NCI-H1417 treated with DMSO at 0.1 percent for 48 hours (cell line): ENCODE measurements at places on chromosomes 3 and 15.

GRCh38 chr3:52299247-52299878 is 11.7 kb downstream of the GLYCTK start:
- DNase-seq: no peak

GRCh38 chr3:105162448-105162847 is 204.3 kb upstream of the ALCAM start:
- no peak for DNase-seq

DNA sequence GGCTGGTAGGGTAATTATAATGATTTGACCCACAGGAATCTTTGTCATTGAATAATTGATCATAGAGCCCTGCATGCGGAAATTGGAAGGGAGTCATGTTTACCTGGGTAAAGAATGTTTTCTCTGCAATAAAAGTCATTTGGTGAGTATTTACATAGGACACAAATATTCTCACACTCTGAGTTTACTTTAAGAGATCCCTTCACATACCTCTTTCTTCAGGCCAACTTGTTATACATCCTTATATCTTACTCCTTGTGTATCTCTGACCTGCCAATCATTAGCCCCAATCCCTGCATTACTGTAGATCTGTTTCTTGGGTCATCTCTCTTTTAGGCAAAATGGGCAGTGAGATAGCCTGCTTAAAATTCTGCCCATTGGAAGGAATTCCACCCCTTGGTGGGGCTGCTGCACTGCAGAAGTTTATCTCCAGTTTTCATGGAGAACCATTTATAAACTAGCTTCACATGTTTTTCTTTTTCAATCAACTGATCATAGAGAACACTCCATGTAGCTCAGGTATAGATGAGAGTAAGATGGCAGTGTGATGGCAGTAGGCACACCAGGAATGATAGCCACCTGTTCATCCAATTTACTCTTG is 46.2 kb downstream of the ILDR1 start:
- no peak for DNase-seq

DNA sequence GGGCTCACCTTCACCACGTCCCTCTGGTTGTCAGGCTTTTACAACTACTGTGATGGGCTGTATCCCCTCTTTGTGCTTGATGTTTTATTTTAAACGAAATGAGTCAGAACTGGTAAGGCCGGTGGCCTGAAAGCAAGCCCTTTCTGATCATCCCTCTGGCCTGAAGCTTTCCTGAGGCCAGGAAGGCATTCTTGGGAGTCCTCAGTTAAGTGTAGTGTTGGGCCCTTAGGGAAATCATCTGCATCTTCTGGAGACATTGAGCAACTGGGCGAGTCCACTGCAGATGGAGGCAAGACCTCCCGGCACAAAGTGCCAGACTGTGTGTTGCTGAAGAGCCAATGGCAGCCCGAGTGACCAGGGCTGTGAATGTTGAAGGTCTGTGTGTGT is 33.0 kb upstream of the AMOTL2 start:
- no peak for DNase-seq

DNA sequence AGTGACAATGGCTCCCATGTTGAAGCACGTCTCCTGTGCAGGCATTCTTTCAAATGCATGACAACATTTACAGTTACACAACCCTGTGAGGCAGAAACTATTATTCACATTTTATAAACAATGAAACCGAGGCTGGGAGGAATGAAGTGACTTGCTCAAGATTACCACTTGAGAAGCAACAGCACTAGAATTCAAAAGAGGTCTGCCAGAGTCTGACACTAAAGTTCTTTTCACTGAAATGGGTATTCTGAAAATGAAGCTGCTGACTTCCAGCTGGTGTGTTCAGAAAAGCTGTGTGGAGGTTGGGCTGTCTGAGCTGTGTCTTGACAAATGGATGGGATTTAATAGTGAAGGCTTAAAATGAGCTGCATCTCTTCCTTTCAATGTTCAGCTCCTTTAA is 104.4 kb downstream of the THSD4 start:
- DNase-seq: no peak

DNA sequence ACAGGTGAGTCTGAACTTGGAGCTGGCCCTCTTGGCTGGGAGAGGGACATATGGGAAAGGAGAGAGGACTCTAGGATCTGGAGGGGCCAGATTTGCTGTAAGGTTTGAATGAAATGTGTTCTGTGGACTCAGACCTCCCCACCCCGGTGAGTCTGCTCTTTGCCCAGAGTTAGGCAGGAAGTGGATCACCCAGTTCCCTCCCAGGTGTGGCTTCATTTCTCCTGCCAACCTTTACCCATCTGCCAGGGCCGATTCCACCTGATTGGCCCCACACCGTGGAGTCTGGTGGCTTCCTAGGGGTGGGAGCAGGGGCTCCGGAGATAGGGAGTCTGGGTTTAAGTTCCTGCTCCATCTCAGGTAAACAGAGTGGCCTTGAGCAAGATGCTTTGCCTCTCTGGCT is 25.5 kb downstream of the CD276 start:
- DNase-seq: no peak

GRCh38 chr3:176661432-176661964 is 535.8 kb downstream of the TBL1XR1 start:
- DNase-seq: no peak

GRCh38 chr15:81789403-81789802 is 256.4 kb downstream of the MEX3B start:
- DNase-seq: no peak

DNA sequence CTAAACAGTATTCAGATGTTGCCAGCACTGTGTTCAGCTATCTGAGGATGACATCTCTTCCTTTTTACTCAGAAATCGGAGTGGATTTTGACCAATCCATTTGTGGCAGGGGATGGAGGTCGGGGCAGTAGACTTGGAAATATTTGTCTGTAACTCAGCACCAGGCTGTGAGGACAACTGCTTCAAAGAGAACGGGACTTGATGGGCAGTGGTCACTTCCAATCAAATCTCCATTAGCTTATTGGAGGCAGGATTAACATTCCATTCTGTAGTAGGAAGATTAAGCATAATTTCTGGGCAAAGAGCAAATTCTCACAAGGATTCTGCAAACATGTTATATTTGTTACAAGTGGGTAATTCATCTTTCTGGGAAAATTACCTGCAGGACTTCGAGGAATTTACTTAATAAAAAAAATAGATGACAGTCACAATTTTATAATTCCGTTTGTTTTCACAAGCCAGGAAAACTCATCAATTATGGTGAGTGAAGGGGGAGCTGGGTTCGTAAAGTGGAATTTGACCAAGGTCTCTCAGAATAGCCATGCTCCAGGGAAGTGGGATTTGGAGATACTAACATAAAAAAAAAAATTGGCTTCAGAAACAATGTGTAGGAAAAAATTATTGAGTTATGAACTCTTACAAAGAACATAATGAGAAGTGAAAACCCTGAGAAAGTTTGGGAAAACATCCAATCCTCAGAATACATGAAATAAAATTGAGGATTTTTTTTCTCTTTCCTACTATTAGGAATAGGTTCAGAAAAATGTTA is 18.1 kb downstream of the CRABP1 start:
- DNase-seq: no peak

GRCh38 chr3:140627756-140628155 is 50.1 kb upstream of the TRIM42 start:
- DNase-seq: no peak

DNA sequence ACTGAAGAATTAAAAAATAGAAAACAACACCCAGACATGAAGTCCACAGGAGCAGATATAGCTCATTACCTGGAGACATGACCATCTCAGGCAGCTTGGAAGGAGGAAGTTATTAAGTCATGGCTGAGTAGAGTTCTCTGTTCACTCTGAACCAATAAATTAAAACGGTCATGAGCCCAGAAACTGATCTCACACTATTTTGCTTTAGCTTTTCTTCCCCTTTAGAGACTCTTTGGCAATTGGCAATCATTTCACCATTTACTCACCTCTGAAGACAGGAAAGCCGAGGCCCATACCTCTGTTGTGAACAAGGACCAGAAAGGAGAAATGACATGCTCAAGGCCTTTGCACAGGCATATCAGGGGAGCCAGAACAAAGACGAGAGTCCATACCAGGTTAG is 26.6 kb downstream of the CLDN18 start:
- no peak for DNase-seq

DNA sequence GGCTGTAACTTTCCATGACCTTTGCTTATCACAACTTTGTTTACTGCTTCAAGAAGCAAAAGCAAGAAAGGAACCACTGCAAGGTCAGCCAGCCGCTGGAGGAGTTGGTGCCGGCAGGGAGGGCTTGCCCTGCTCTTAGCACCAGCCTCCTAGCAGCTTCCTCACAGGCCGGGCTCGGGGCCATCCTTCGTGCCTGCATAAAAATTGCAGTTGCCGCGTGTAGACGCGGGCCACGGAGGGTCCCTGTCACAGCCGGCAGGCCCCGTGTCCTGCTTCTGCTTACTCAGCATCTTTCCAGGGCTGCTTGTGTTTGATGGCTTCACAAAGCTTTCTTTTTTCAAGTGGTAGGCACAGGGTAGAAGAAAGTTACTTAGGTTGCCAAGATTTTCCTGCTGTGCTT is 84.4 kb downstream of the PGPEP1L start:
- no peak for DNase-seq

- DNase-seq: no peak
Measured at GRCh38 chr3:13145131-13145825, 72.0 kb upstream of the IQSEC1 start.

DNA sequence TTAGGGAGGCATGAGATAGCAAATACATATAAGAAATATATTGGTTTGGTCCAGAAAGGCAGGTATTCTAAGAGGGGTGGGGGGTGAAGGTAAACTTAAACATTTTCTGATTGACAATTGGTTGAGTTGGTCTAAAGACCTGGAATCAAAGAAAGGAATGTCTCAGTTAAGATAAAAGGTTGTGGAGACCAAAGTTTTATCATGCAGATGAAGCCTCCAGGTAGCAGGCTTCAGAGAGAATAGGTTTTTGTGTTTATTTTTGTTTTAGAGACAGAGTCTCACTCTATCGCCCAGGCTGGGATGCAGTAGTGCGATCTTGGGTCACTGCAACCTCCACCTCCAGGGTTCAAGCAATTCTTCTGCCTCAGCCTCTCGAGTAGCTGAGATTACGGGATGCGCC is 80.5 kb downstream of the NPAP1 start:
- no peak for DNase-seq

DNA sequence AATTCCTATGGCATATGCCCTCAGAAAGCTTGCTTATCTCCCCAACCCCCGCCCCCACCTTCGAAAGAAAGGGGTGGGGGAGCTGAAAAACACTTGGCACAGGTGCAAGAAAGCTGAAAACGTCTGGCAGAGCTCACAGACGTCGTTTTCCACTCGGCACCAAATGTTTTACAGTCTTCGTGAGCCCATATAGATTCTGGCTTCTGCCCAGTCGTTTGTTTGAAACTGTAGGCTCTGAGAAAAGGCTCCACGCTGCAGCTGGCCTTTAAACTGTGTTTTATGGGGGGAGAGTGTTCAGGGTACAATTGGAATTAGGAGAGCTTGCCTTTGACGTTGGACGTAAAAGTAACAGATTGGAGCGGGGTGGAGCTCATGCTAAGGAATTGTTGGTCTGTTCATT is 130.3 kb downstream of the MDFIC2 start:
- no peak for DNase-seq

DNA sequence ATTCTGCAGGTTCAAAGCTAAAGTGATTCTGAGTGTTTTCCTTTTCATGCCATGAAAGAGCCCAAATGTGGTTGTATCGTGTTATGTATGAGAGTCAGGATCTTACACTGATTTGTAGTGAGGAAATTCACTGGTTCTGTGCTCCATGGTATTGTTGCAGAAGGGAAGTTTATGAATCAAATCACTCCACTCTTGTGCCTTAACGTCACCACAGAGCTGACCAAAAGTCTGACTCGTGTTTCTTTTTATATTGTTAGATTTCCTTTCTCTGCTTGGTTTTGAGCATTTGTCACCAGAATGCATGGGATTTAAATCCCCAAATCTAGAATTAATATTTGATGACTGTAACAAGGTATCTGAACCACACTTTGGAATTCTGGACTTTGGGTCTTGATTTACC is 29.1 kb upstream of the SLC30A4 start:
- no peak for DNase-seq

- DNase-seq: no peak
Measured at GRCh38 chr15:71329497-71330260, 214.4 kb downstream of the THSD4 start.

- no peak for DNase-seq
Measured at GRCh38 chr3:133153382-133153781, 115.2 kb downstream of the TMEM108 start.

DNA sequence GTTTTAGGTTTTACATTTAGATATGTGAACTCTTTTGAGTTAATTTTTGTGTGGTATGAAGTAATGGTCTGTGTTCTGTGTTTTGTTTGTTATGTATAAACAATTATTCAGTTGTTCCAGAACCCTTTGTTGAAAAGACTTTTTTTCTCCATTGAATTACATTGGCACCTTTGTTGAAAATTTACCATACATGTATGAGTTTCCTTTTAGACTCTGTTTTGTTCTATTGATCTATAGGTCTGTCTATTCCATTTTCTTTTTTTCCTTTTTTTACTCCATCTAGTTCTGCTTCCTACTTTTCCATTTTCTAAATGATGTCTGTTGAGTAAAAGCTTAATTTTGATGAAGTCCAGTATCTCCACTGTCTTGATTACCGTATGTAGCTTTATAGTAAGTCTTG is 31.4 kb downstream of the ARIH2 start:
- no peak for DNase-seq

DNA sequence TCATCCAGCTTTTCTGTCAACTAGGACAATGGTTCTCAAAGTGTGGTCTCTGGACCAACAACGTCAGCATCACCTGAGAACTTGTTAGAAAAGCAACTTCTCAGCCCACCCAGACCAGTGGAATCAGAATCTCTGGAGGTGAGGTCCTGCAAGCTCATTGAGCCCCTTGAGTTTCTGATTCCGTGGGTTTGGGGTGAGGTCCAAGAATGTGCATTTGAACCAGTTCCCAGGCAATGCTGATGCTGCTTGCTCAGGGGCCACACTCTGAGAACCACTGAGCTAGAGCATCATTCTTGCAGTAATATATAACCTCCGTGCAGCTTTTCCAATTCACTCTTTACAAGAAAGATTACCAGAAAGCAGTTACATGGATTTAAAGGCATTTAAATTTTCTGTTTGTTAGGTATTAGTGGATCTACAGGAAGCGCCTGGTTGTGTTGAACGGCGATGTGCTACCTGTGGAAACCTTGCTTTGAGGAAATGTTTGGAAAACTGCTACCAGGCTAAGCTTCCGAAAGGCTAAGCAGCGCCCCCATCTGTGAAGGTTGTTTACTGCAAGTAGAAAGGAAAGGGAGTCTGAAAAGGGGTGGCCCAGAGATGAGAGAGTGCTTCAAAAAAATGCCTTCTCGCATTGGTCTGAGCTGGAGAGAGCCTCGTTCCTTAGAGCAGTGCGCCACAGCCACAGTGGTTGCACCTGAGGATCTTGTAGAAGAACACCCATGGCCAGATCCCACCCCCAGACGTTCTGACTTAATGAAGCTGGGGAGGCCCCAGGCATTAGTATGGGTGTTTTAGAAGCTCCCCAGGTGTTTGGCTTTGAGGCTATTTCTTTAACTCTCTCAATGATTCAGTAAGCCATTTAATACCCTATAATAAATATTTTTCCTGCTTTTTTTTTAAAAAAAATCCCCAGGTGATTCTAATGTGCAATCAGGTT is 50.0 kb downstream of the RLBP1 start:
- DNase-seq: no peak

GRCh38 chr15:85527895-85528294 is 147.5 kb downstream of the AKAP13 start:
- DNase-seq: no peak
